ENCODE measurements at places on chromosomes 3 and 15.

- DNase-seq: no peak
Measured at GRCh38 chr3:65048151-65048550, 360.4 kb upstream of the ADAMTS9 start.

DNA sequence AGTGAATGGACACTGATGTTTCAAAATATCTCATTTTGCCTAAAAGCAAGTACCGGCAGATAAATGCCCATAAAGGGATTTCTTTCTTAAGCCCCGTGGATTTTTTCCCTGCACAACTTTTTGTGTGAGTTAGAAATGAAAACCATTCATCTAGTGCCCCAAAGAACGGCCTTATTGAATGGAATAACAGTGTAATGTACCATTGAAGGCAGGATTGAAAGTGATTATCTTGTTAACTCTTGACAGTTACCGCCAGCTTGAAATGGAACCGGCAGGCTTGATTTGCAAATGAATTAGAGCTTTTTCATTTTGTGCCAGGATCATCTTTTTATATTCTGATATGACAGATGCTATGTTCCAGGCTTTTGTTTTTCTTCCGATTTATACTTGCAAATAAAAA, 162.2 kb downstream of the RSRC1 start:
- DNase-seq: no peak

DNA sequence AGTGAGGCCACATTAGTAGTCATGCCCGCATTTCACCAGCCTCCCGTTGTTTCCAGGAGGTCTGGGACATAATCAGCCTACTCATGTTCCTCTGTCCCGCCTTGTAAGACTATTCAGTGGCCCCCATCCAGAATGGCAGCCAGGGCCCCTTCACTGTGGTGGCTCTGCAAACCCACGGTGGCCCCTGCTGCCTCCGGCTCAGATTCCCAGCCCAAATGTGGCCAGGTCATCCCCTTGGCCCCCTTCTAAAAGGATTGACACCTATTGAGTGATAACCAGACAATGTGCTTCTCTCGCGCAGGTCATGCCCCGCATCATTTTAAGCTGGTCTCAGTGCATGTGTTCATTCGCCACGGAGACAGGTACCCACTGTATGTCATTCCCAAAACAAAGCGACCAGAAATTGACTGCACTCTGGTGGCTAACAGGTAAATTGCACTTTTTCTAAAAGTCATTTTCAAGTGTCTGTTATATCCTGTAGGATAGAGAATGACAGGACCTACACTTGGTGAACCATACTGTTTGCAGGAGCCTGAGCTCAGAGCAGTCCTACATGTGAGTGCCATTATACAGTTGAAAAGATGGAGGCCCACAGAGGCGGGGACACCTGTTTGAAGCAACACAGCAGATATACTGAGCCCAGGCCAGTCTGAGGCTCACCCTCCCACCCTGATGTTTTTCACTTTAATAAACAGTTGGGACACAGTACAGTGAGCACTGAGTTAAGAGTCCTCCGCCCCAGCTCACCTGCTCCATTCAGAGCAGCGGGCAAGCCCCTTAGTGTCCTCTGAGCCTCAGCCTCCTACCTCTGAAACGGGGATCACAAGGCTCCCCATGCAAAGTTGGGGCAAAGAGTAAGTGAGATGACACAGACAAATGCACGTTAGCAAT, 47.7 kb downstream of the PXYLP1 start:
- DNase-seq: no peak

DNA sequence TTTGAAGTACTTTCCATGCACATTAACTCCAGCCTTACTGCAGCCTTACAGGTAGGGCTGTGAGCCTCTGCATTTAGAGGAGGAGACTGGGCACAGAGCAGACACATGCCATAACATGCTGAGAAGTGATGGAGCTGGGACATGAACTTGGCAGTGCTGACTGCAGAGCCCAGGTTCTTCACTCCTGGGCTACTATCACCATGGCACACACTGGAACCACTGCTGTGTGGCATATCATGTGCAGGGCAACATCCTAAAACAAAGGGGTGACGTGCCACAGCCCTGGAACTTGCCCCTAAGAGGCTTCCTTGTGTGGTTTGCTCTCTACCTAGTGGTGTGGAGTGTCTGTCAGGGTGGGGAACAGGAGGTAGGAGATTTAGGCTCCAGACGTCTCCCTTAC, 25.4 kb downstream of the EHD4 start:
- no peak for DNase-seq

DNA sequence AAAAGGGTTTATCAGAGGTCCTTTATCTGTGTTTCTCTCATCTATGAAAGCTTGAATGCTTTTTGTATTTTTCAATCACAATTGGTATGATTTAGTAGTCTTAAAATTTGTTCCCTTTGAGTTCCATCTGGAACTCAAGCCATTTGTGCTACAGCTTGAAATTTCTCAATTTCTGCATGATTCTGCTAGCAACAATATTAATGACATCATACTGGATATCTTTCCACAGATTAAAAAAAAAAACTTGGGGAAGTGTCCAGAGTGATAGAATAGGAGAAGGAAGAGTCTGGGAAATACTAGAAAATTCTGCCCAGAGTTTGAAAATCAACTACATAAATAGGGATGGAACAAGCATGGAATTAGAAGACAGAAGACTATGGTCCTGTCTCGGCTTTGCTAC, 9.3 kb upstream of the FBN1 start:
- no peak for DNase-seq

- DNase-seq: no peak
Measured at GRCh38 chr3:120098710-120099109, 4.5 kb upstream of the GSK3B start.

- no peak for DNase-seq
Measured at GRCh38 chr3:46356276-46356675, 2.4 kb downstream of the CCR2 start.

GRCh38 chr3:177571271-177571943, 374.1 kb upstream of the TBL1XR1 start:
- no peak for DNase-seq

- no peak for DNase-seq
Measured at GRCh38 chr15:91228383-91228782, 128.3 kb downstream of the SV2B start.
